Activated CD4-positive, alpha-beta T cell treated with anti-CD3 and anti-CD28 coated beads, Interleukin-2, amount 10 ng/mL, durations not matched to agents 7 days and 5 days (primary cell): ENCODE measurements at places on chromosomes 7 and 10.

DNA sequence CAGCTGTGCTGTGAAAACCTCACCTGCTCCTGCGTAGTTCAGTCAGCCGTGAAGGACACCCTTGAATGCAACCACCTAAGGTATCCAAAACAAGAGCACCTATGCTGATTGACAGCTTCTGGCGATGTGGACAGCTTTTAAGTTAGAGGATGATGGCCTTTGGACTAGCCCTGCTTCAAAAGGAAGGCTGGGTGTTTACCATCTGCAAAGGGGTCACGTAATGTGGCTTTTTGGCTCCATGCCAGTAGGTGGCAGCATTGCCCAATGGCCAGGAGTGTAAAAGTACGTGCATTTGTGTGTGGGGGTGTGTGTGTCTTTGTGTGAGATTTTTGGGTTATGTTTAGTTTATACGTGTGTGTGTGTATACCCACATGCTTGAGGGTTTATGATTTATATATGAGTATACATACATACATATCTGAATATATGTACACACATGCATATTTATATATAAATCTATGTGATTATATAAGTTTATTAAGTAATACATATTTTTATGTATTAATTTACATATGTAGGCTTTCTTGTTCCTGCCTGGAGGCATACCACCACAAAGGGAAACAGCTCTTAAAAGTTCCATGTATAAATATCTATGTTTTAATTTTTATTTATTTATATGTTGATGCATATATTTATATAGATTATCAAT, 236.3 kb upstream of the ANKRD30A start:
- peak; percentile 55 for DNase-seq

GRCh38 chr10:121792198-121792597, 135.6 kb downstream of the ATE1 start:
- no peak for DNase-seq

- DNase-seq, result no peak
Measured at GRCh38 chr10:13973742-13974141, 357.0 kb downstream of the FRMD4A start.

DNA sequence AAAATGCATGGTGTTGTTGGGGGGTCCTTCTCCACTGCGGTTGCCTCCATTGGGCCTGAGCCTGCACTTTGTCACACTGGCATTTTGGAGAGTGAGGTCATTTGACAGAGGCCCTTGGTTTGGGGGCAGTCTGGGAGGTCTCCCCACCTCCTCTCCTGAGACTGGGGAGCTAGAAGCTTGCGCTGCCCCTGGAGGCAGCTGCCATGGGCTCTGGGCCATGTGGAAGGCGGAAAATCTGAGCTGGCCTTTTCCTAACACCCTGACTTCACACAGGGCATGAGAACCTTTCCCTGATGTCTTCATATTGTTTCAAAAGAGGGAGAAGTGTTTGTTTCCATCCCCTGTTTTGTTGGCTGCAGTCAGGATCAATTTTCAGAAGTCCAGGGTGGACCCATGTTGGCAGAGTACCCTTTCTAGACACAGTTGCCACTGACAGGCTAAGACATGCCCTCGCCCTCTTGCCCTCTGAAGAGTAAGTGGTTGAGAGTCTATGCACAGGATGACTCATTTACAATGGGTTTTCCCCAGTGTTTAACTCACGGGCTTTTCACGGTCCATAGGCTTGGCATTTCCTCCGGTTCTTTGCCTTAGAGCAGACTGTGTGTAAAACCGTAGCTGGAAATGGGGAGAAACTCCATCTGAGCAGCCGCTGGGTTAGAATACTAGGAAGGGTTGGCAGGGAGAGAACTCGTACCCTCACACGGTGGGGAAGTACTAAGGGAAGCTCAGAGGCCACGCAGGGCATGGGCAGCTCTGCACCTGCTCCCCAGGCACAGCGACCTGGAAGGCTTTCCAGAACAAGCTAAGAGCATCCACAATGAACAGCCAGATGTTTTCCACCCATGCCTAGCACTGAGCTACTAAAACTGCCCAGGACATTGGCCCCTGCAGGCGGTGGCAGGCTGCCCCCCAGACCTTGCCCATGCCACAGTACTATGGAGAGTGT, 655.0 kb downstream of the SDK1 start:
- DNase-seq, result no peak

DNA sequence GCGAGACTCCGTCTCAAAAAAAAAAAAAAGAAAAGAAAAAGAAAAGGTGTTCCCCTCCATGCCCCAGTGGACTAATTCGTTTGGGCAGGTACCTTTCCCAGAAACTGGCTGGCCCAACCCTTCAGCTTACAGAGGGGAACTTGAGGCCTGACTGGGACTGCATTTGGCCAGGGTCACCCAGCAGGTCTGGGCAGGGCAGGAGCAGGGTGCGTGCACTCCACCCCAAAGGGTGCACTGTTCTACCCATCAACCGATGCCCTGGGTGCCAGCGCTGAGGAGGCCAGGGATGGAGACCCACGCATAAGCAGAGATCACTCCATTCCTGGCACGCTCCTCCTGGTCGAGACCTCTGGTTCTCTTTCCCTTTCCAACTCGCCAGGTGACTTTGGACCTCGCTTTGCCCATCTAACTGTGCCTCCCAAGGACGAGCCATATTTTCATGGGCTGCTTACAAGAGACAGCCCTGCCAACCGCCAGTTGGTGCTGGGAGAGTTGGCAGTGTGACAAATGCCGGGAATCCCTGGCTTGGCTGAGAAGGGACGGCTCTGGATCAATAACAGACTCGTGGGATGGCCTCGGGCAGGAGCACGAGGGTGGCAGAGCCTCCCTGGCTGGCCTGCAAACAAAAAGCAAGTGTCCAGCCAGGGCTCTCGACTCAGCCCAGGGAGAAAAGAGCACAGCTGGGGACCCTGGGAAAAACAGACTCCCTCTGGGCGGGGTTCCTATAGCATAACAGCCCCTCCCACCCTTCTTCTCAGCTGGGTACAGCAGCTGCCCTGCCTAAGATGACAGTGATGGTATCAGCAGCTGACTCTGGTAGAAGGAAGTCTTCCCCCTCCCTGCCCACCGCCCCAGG, 7.9 kb downstream of the HSPB1 start:
- no peak for DNase-seq

GRCh38 chr10:109593682-109594081, 329.6 kb downstream of the XPNPEP1 start:
- no peak for DNase-seq

GRCh38 chr7:16028636-16029035, 342.2 kb upstream of the MEOX2 start:
- no peak for DNase-seq

GRCh38 chr7:23467806-23468525, 2.3 kb downstream of the IGF2BP3 start:
- DNase-seq, result peak; percentile 24

DNA sequence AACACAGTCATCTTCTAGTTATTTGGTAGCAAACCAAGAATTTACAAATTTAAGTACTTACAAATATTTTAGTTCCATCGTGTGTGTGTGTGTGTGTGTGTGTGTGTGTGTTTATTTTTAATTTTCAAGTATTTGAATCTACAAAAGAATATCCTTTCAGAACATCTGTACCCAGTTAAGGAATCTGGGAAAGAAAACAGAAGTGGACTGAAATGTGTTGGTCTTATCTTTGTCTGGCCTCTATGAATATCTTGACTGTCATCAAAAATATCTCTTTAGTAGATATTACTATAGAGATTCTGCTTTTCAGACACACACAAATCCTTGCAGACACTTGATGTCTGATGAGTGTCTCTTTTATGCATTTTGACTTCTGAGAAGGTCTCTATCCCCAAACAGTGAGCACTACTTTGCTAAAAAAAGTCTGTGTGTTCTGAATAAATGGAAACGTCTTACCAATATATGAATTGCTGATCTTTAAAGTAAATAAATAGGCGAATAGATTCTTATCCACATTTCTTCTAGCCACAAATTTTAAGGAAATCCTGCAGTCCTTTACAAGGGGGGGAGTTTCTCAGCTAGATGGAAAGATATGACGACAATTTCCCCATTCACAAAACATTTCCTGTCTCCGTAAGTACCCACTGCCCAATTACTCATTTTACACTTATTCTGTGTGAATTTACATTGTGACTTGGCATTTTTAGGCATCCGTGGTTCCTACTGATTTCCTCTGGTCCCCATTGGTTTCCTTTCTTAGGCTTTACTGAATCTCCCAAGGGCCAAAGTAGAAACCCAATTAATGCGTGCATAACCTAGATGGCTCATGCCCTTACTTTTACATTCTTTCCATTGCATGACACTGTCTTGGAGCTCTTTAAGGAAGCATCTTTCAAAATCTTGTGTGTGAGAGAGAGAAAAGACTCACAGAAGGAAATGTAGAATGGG, 36.0 kb downstream of the NRCAM start:
- DNase-seq, result no peak

- no peak for DNase-seq
Measured at GRCh38 chr7:2763597-2763996, 75.6 kb downstream of the AMZ1 start.

DNA sequence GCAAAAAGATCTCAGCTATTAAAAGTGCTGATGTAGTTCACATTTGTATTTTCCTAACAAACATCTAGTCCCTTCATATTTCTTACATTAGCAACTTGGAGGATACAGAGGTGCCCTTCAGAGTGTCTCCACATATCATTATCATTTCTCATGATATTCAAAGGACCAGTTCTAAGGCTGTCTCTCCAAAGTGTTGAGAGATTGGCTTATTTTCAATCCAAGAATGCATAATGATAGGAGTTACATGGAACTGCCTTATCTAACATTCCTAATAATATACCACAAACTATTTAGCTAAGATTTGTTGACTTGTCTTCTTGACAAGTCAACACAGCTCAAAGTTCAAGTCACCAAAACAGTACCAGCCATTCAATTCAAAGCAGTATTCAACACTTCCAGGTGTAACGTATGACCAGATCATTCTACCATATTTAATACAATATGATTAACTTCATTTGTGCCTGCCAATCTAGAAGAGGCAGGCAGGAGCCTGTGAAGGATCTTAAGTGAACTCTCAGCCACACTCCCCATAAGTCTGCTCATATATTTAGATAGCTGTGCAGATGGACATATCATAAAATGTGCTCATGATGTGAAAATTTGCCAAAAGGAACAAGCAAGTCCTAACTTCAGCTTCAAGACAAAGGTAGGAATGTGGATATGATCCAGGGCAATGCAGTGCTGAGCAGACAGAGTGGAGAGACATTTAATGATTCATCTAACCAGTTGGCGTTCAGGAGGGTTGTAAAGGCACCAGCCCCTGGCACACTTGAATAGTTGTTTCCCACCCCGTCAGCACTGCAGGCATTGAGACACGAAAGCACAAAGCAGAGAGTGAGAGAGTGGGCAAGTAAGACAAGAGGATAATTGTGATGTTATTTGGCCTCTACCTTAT, 108.3 kb downstream of the MTERF1 start:
- DNase-seq, result no peak

DNA sequence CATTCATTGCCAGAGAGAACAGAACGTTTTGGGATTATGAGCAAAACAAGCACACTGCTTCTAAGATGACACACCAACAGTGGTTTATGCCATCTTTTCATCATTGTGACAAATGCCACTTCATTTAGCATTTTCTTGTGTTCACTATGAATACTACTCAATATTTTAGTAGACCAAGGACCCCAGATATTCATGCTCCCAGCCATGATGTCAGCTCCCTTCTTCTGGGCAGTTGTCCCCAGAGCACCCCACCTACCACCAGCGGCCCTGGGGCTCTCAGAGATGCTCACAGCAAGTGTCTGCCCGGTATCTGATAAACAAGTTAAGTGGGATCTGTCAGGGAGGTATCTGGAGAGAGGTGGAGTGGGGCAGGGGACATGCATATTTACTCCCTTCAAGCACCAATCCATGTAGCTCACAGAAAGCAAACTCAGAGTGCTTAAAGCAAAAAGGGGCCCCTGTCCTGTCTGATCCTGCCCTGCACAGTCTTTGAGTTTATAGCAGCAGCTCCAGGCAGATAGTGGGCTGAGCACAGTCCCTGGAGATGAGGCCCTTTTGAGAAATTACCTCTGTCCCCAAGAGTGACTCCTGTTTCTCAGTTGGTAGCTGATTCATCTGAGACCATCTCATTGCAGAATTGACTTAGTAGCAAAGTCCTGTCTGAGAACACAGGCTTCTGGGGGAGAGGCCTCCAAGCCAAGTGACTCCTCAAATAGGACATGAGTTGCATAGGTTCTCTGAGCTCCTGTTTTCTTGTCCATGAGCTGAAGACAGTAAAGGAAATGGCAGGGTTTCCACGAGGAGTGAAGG, 281.8 kb upstream of the KLF6 start:
- DNase-seq, result no peak

DNA sequence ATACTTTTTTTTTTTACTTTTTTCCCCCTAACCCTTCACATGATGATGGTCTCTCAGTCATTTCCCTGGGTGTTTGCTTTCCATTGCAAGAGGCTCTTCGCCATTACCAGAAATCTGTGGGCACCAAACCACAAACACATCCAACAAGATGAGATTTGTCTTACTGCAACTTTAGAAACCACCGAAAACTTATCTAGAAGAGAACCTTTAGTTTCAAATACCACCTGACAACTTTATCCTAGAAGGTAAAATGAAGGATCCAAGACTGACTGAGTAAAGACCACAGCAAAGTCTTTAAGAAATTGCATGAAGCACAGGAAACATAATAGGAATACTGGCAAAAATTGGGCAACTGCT, 363.3 kb upstream of the MBL2 start:
- no peak for DNase-seq

DNA sequence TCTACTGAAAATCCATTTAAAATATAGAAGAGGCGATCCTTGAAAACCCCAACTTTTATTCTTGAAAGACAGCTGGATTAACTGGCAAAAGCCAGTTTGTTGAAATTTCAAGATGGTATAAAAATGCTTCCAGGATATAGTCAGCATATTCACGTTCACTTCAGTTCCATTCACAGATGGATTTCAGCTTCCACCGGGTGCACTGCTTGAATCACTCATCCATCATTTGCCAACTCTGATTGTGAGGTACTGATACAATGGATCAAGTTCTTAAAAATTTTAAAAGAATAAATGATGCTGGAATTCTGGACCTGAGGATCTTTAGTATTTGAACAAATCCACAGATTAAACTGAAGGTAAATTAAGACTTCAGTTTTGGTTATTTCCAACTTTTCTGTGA, 2.4 kb downstream of the PURB start:
- DNase-seq, result no peak

- no peak for DNase-seq
Measured at GRCh38 chr7:143334244-143334643, 18.3 kb downstream of the CLCN1 start.

DNA sequence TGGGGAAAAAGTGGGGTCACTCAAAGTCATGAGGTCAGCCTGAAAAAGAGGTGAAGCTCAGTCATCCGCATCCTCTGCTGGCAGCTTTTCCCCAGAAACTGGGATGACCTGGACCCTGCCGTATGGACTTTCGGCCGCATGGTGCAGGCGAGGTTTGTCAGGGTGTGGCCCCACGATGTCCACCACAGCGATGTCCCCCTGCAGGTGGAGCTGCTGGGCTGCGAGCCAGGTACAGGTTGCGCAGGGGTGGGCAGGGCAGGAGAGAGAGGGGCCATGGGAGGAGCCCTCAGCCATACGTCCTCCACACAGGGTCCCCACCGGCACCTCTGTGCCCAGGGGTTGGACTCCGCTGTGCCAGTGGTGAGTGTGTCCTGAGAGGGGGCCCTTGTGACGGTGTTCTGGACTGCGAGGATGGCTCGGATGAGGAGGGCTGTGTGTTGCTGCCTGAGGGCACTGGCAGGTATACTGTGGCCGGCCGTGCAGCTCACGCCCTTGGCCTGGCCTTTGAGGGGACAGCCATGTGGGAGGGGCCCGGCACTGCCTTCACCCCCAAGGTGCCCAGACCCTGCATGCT, 23.0 kb upstream of the ZNF467 start:
- no peak for DNase-seq
